ENCODE measurements at places on chromosomes 2 and 18.
A peak's percentile ranks its signal among the peaks of the same experiment; 100 is the strongest.

DNA sequence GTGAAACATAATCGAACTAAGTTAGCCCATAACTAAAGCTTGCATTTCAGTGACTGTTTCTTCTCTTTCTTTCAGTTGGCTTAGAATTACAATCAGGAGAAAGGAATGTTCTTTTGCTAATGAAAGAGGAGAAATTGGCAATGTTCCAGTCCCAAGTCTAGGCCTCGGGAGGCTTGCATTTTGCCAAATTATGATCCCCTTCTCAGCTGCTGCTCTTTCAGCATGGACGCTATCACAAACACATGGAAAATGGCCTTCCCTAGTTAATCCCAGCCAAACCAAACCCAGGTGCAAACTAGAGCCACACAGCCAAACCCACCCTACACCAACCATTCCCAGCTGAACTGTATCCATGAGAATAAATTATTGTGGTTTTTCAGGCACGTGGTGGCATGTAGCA is 605.2 kb upstream of the LRRTM4 start:
- no peak for DNase-seq

DNA sequence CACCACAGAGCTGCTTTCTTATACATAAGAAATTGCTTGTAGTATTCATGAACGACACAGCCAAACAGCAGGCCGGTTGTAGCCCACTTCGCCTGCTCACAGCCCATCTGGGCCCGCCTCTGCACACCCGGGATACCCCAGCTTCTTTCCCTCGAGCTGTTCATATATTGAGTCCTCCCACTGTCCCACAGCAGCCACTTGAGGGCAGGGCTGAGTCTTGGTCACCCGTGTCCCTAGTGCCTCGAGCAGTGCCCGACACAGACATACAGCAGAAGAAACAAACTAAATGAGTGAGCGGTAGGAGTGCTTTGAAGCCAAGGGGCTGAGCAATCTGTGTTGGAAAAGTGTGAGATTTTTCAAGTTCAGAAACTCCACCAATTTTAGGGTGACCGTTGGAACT is 251.4 kb downstream of the KLHL29 start:
- no peak for DNase-seq

DNA sequence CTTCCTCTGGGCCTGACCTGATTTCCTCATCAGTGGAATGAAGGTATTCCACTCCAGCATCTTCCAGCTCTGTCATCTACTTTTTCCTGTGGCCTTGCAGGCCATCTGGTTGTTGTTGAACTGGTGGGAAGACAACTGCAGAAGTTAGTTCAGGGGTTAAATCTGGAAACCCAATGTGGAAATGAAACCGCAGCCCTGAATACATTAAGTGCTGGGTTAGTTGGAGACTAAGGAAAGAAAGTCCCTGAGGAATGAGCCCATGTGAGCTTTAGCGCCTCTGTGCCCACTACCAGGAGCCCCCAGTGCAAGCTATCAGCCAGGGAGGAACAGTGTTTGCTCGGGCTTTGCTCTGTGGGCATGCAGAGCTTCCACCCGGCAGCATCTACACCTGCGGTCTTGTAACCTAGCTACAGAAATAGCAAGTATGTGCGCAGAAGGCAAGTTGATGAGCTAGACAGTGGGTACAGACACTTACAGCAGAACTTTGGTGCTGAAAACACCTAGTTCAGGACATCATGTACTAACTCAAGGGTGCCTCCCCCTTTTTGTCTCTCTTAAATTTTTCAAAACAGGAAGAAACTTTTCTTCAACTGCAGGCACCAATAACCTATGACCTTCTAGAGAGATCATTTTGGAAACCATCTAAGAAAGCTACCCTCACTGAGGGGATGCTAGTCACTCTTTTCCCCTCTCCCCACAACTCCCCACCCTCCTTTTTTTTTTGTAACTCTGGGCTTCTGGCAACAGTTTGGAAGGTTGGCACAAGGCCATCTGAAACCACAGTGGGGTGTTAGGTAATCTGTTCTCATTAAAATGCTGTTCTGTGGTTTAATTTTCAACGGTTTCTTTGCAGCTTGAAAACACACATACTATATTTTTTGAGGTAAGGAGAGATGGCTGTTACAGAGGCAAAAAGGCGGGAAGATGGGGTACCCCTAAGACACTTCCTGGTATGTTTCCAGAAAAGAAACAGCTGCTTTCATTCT is 18.3 kb upstream of the CXCR4 start:
- peak; percentile 80 for DNase-seq

DNA sequence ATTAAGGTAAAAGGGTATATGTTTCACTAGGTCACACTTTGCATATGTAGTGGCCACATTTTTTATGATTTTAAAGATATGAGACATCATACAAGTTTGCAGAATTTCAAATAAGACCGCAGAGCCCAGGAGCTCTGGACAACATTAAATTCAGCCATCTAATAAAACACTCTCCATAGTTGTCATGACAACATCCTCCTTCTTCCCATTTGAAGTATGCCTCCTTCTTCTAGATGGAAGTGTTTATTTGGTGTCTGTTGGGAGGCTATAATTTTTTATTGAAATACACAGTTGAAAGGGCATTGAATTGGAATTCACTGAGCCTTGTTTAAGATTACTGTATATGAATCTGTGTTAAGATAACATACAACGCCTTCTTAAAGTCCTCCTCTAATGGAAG is 467.3 kb downstream of the CMPK2 start:
- no peak for DNase-seq

- no peak for DNase-seq
Observed at GRCh38 chr2:163401481-163401880, 334.3 kb downstream of the FIGN start.

DNA sequence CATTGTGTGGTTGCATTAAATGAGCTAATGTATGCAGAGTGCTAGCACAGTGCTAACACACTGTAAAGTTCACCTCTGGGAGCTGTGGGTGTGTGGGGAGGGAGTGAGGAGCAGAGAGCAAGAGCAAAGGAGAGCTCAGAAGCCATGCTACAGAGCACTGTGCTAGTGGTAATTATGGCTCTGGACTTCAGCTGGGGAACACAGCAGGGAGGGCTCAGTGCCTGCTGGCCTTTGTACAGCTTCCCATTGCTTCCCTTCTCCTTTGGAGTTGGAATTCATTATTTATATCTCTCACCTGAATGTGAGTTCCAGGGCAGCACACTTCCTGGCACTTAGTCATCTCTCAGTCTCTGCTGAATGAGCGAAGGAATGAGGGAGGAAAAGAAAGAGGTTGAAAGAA is 2.5 kb upstream of the PLA2R1 start:
- DNase-seq: no peak

DNA sequence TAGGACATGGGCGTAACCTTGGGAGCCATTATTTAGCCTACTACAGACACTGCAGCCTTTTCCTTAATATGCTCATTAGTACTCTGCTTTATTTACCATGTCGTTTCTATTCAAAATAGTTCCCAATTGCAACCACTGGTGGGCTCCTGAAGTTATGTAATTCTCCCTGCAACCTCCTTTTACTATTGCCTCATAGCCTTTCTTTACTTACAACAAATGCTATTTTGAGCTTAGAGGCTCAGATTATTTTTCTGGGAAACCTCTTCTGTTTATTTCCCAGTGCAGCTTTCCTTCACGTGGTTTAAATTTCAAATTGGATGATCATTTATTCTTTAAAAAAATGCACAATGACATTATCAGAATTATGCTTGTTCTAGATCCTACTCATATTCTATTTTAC is 492.3 kb upstream of the TMEFF2 start:
- DNase-seq: no peak

DNA sequence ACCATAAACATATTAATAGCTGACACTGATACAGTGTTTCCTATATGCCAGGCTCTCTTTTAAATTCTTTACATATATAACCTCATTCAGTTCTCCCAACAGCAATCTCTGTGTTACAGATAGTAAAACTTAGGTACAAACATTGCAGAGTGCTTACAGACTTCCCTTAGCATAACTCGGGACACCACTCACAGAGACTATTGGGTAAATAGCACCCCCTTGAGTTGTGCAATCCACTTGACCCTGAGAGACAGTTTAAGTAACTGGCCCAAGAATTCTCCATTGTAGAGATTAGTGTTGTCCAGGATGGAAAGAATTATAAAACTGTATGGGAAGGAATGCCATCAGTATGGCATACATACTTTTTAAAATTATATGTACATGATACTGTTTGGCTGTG is 110.1 kb downstream of the POLE4 start:
- DNase-seq: no peak

GRCh38 chr2:105573910-105574655 is 170.6 kb upstream of the NCK2 start:
- no peak for DNase-seq

- no peak for DNase-seq
Observed at GRCh38 chr2:35468245-35468644, 887.3 kb upstream of the CRIM1 start.

- no peak for DNase-seq
Observed at GRCh38 chr2:240250150-240250984, 109.9 kb upstream of the OTOS start.

DNA sequence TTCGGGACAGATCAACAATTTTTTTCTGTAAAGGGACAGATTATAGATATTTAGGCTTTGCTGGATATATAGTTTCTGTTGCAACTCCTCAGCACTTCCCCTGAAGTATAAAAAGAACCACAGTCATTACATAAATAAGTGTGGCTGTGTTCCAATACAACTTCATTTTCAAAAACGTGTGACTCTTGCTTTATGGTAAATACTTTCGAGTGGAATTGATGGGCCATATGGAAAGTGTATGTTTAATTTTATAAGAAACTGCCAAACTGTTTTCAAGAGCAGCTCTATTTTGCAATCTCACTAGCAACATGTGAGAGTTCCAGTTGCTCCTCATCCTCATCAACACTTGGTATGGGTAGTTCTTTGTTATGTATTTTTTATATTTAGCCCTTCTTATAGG is 370.9 kb downstream of the PLCL1 start:
- no peak for DNase-seq

GRCh38 chr2:233353101-233353768 is 1.1 kb upstream of the DGKD start:
- DNase-seq: no peak

- DNase-seq: no peak
Observed at GRCh38 chr2:29495536-29496060, 380.4 kb downstream of the CLIP4 start.

GRCh38 chr2:38185012-38185491 is 109.1 kb upstream of the CYP1B1 start:
- no peak for DNase-seq

DNA sequence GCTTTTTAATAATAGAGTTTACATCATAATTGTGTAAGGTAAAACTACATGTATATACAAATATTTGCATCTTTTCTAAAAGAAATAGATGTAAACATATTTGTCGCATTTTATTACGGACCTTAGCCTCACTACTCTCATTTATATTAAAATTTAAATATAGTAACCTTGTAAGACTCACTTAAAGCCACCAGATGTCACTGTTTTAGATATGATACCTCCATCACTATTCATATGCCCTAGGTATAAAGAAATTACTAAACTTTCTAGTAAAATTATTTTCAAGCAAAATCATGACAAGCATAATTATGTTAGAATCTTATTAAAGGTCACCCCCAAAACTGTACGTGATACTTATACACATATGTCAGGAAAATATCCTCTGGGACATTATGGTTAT is 674.3 kb upstream of the REG3G start:
- no peak for DNase-seq

DNA sequence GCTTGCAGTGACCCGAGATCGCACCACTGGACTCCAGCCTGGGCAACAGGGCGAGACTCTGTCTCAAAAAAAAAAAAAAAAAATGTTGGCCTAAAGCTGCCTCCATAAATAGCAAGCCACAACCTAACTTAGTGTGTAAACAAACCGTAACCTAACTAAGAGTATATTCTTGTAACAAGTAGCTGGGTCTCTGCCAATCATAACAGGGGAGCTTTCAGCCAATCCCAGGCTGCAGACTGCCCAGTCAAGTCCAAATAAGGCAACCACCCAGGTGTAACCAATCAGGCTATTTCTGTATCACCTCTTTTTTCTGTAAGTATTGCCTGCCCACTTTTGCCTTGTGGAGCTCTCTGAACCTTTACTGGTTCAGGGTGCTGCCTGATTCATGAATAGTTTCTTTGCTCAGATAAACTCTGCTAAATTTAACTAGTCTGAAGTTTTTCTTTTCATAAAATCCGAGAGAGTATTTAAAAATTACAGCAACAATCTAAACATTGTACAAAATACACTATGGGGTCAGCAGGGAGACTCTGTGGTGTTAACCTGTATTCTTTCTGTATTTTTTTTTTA is 4.5 kb downstream of the PSTPIP2 start:
- no peak for DNase-seq

- DNase-seq: no peak
Observed at GRCh38 chr2:222730366-222730999, 59.0 kb downstream of the MOGAT1 start.

DNA sequence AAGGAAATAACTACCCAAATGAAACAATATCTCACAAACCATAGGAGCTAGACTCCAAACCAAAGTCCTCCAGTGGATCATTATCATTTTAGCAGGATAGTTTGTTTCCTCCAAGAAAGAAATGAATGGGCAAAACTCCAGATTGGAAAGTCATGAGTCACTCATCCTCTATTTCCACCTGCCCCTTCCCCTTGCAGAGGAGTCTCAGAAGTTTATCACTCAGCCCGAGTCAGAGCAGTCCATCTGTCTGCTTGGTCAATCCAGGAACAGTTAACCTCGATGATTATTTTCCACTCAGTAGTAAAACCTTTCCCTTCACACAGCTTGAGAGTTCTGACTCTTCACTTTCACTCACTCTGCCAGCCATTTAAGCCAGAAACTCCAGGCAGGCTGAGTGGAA is 462.2 kb downstream of the BCL11A start:
- no peak for DNase-seq

- DNase-seq: no peak
Observed at GRCh38 chr18:42287047-42287446, 332.0 kb downstream of the PIK3C3 start.

DNA sequence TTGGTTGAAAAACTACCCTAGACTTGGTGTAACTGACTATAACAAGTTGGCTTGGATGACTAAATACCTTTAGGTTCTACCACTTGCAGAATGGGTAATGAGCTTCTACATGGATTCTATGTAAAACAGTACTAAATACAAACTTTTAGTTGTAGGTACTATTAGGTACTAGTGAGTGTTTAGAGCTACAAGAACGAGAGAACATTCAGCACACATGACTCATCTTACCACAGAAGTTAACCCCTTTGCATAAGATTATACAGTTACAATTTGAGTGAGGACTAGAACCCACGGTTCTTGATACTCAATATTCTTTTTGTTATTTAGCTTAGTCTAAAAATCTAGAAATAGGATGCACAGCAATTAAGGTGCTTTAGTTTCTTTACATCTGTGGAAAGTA is 101.7 kb upstream of the TFCP2L1 start:
- DNase-seq: no peak

DNA sequence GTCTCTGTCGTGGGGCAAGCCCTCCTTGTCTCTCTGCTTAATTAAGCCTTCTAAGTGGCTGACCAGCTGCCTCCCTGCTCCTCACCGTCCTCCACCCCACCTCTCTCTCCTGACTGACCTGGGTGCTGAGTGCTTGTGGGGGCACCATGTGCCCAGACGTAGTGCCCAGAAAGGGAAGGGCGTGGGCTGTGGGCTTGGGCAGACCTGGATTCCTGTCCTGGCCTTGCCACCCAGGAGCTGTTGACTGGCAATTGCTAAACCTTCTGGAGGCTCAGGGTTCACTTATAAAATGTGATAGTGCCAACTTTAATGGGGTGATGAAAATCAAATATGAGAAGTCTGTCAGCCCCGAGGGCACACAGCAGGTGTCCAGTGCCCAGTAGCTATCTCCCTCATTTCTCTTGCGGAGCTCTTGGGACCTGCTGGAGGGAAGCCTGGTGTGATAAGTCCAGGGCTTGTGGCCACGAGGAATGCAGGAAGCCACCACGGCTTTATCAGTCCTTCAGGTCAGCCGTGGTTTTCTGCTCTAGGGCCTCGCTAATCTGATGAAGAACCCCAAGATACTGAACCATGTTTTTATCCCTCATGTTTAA is 22.0 kb upstream of the INHBB start:
- DNase-seq: no peak
